ENCODE measurements at places on chromosomes 6 and 20.

DNA sequence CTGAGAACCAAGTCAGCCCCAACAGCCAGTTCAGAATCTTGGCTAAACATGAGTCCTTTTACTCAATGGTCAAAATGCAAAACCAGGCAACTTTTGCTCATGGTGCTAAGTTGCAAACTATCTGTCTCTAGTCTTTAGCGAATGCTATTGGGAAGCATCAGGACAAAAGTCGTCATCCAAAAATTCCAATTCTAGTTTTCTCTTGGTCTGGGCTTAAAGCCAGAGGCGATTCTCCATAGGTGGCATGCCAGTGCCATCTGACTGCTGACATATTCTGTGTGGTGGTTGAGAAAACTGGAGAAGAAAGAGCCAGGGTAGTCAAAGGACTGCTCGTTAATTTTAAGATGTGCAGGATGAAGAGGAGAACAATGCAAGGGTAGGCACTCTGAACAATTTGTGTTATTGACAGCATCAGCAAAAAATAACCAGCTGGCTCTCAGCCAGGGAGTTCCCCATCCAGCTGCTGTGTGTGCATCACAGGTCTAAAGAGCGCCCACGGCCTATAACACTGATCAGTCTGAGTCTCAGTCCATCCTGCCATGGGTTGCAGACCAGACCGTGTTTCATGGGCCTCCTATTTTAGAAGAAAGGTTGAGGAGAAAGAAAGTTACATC, 313.6 kb downstream of the ALDH8A1 start:
- no peak for DNase-seq

DNA sequence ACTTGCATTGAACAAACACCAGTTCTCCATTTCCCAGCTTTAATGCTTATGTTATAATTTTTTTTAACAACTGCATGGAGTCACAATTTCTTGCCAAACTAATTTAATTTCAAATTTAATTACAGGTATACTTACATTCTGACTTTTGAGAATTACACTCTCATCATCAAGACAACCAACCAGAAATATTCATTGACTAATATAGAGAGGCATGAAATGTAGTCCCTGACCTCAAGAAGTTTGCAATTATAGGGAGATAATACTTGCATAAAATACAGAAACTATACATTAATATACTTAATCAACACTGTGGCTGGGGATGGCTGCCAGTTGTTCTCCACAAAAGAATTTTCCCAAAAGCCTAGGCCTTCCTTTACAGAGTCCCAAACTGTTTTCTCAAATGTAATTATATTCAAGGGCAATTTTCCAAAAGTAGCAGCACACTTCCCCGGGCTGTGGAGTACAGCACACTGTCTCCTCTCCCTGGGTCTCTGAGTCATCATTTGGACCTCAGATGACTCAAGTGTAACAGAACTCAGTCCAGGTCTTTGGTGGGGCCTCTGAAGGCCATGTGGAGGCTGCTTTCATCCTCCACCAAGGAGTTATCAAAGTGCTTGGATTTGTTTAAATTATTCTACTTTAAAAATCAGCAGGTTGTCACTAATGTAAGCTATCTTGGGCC, 114.1 kb downstream of the KIF16B start:
- DNase-seq: no peak

GRCh38 chr6:14401246-14401645, 283.7 kb downstream of the CD83 start:
- DNase-seq: no peak

GRCh38 chr6:96872976-96873375, 24.7 kb downstream of the NDUFAF4 start:
- no peak for DNase-seq

DNA sequence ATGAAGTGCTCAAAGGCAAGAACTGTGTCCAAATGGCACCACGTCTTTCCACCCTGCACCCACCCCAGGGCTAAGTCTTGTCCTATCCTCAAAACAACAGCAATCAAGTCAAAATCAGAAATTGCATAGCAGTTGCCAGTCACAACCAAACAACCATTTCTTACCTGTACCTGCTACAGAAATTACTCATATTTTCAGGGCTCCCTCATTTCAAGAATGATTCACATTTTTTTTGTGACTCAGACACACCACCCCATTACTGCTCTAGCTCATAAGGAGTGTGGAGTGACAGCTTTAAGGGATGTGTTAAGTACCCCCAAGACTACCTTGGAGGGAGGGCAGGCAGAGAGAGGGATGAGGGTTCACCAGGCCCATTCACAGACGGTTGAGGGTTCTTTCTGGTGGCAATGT, 111.7 kb downstream of the TRERF1 start:
- no peak for DNase-seq
